ENCODE measurements at places on chromosomes 3 and 15. TPM values are rescaled to one million over a fixed set of nuclear protein-coding genes. Genes with fewer than 3 reads are reported as not detected.

The RAB6B gene
- polyA plus RNA-seq, result 19.7 TPM

The TSEN2 gene
- 4.2 TPM for polyA plus RNA-seq

GRCh38 chr3:15889936-15890335 is 92.2 kb upstream of the ANKRD28 start:
- DNase-seq, result no peak

DNA sequence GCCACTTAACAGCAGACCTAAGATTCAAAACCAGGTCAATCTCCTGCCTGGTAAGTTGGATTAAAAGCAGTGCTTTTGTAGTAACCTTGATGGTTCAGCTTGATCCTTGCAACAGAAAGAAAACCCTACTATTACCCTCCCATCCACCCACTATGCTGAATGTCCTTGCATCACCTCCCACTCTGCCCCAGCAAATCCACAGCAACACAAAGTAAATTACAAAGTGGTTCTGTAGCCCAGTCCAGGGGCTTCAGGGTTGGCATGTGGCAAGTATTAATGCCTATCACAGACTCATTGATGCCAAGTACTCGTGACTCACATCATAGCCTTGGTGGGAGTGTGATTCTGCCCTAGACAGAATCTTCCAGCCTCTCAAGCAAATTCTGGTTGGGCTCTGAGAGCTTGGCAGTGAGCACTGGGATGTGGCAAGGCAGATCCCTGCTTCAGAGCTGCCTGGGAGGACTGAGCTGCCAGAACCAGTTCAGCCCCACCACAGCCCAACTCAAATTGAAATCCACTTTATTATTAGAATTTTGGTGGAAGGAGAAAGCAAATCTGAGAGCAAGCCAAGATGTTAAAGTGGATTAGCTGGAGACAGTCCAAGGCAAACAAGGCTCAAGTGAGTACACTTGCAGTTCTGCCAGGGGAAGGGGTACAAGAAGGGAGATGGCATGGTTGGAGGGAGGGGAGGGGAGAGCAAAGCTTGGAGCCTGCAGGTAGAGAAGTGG is 225.8 kb upstream of the UMPS start:
- no peak for DNase-seq

The PYGO1 gene
- 0.85 TPM for polyA plus RNA-seq

GRCh38 chr3:37922721-37923568 is 61.3 kb downstream of the CTDSPL start:
- DNase-seq, result no peak

Data from sigmoid colon (tissue), 7 donors.